ENCODE measurements at places on chromosomes 11 and 22.

- no peak for DNase-seq
Observed at GRCh38 chr11:86052693-86053641, 15.9 kb downstream of the PICALM start.

DNA sequence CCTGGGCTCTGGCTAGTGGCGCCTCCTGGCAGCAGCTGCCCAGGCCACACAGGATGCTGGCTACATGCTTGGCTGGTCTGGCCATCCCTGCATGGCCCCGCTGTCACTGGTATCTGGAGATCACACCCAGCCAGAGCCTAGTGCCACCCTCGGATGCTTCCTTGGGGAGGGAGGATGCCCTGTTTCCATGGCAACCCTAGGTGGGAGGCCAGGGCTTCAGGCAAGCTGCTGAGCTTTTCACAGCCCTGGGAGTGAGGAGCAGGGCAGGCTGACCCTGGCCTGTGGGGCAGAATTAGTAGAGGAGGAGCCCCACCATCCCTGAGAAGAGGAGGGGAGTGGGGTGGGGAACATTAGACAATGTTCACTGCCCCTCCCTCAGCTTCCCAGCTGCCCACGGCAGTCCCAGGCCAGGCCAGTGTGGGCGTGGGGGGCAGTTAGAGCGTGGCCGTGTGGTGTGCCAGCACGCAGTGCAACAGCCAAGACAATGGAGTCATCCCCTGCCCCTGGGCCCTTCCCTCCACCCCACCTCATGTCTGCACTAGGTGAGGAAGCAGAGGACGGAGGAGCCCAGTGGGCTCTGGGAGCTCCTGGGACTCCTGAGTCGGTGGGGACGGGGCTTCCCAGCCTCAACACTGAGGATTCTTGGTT is 50.4 kb downstream of the PARVB start:
- DNase-seq: no peak

- DNase-seq: no peak
Observed at GRCh38 chr11:127133061-127133460, 132.5 kb upstream of the KIRREL3 start.

- DNase-seq: no peak
Observed at GRCh38 chr11:57405271-57405860, 14.9 kb upstream of the PRG2 start.

GRCh38 chr11:125404811-125405790 is 91.0 kb downstream of the FEZ1 start:
- peak; percentile 50 for DNase-seq

DNA sequence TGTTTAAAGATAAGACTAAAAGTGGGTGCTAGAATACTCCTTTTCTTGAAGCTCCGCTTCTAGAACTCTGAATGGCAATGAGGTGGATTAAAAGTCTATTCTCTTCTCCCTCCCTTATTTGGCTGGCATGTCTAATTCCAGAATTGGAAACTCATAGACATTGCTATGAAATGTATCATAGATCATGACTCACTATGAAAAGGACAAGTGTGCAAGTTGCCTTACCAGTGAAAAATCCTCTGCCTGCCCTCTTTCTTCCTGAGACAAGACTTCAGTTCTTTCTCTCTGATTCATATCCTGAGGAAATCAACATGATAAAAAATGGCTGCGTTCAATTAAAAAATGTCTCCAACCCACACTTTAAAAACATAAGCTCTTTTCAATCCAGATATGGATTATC is 73.2 kb upstream of the BLID start:
- DNase-seq: no peak

DNA sequence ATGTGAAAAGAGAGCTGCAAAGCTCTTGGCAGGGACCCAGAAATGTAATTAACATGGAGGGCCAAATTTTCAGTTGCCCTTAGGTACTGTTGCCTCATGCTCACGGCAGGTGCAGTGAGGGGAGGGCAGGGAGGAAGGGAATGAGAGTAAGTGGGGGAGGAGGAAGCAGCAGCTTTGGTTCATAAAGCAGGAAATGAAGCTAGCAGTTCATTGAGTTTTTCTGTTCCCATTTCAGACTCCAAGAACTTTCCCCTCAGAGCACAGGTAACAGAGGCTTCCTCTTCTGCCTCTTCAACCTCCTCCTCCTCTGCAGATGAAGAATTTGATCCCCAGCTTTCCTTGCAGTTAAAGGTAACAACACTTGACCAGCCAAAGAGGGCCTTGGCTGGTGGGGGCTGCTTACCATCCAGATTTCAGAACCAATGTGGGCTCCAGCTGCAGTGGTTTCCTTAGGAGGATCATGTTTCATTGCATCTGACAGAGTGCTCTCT is 57.9 kb upstream of the PARVA start:
- no peak for DNase-seq

DNA sequence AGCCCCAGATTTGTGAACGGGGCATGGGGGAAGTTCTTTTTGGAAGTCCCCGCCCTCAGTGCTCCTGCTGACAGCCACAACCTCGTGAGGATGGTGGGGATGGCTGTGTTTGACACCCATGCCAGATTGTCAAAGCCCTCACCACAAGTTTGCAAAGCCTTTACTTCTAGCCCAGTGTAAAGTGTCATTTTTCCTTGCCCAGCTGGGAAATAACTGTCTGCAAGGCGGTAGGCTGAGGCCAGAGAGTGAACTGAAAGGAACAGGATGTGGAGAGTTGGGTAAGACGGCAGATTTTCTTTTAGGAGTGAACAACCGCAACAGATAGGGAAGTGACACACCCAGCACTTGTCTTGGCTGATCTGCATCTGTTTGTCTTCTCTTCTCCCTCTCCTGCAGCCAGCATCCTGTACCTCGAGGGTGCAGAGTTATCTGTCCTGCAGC is 13.6 kb downstream of the IL17RA start:
- no peak for DNase-seq

- DNase-seq: peak; percentile 14
Observed at GRCh38 chr11:85062659-85063058, 564.5 kb downstream of the DLG2 start.

DNA sequence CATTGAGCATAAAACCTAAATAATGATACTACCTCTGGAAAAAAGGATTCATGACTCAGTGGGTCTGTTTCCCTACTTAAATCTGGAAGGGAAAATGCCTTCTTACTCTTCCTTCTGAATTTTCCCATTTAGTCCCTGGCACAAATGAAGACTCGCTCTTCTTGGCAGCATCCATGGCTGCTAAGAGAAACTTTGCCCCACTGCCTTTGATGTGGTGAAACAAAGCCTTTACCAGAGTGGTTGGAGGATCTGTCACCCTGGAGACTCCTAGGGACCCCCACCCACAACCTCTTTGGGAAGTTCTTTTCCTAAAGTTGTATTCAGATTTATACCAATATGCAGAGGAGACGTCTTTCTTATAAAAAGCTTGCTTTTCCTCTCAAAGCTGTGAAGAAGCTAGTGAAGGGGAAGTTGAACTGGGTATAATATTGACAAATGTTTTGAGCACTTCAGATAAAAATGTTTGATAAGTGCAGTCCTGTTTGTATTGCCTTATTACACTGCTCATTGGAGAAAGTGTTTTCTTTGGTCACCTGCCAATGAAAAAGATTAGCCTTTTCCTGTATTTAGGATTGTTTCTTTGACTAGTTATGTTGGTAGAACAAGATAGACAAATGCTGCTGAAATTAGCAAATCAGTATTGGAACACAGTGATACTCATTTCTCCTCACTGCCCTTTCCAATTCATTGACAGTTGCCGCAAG is 77.3 kb downstream of the ARFGAP2 start:
- DNase-seq: no peak

DNA sequence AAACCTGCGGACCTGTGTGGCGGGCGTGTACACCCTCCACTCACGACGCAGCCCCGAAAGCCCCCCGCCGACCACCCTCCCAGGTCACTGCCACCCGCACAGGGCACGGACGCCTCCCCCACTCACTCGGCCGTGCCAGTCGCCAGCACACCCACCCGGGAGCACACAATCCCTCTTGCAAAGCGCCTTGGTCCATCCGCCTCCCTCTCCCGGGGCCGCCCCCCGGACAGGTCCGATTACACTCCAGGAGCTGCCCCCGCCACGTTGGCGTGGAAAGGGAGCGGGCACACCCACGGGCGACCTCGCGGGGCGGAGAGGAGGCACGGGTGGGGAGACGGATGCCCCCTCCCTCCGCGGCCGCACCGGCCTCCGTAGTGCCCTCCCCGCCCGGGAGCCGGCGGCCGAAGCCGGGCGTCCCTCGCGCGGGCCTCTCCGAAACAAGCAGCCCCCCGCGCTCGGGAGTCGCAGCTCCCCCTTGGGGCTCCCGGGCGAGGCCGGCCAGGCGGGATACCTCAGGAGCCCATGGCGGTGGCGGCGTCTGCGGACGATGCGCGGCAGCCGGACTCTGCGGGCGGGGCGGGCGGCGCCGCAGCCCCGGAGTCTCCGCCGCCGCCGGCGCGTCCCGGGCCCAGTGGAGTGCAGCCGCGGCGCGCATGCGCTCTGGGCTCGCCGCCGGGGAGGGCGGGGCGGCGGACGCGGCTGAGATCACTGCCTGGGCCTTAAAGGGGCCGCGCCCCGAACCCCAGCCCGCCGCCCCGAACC is at the start of gene TMEM184B:
TMEM184B (minus strand) TSS at position 638 of the 762 bp plus-strand sequence. CDS start 25,049 bp downstream, outside the sequence.
- DNase-seq: peak; percentile 86

DNA sequence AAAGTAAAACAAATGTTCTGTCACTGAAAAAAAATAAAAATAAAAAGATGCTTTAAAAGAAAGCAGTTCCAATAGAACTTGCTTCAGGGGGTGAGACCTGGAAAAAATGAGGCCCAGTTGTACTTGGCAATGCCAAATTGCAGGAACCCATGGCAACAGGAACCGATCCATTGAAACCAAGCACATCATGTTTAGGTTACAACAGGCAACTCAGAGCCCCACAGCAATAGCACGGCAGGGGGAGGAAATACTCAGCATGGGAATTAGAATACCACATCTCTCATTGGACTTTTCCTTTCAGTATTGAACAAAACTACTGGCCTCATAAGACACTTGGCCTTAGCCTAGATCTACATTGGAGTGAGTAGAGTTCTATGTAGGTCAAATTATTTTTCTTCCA is 84.3 kb downstream of the MSANTD4 start:
- no peak for DNase-seq

- DNase-seq: no peak
Observed at GRCh38 chr11:94960488-94960887, 12.9 kb downstream of the CWC15 start.

- peak; percentile 77 for DNase-seq
Observed at GRCh38 chr22:30287648-30288418, 1.5 kb downstream of the CASTOR1 start.

DNA sequence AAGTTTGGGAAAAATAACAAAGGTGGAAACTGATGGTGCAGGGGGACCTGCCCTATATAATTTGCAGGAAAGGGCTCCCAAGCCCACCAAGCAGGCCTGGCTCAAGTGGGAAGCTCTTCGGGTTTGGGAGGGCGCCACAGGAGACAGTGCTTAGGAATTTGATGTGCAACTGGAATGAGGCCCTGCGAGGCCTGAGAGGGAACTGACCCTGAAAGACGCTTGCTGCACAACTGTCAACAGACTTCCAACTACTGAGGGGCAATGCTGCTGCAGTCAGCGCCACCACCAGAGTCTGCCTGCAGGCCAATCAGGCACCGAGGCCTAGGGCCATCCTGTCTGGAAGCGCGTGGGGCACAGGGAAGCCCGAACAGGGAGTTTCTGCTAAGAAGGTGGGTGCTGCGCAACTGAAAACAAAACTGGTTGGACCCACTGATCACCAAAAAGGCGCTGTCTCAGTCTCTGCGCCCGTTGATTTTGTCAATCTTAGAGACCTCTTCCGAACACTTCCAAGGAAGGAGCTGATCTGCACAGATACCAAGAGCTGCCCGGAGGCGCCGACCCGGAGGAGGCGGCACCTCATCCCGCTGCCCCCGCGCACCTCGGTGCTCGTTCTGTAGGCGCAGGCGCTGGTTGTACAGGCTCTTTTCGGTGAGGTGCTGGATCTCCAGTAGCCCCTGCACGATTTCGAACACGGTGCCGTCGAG is 667 bp downstream of the DGCR6L start:
- no peak for DNase-seq

GRCh38 chr11:49405743-49406142 is 197.3 kb upstream of the FOLH1 start:
- no peak for DNase-seq

- no peak for DNase-seq
Observed at GRCh38 chr11:91587131-91587530, 637.5 kb upstream of the FAT3 start.

DNA sequence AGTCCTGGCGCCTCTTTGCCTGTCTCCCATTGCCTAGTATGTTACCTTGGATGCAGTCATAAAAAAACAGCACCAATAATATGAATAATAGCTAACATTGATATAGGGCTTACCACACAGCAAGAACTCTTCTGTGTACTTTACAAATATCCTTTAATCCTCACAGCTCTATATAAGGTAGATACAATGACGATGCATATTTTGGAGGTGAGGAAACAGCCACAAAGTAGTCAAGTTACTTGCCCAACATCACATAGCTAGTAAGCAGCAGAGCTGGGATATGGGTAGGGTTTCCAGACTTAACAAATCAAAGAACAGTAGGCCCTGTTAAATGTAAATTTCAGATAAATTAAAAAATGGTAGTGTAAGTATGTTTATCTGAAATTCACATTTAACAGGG is 128.8 kb downstream of the ST3GAL4 start:
- DNase-seq: no peak

DNA sequence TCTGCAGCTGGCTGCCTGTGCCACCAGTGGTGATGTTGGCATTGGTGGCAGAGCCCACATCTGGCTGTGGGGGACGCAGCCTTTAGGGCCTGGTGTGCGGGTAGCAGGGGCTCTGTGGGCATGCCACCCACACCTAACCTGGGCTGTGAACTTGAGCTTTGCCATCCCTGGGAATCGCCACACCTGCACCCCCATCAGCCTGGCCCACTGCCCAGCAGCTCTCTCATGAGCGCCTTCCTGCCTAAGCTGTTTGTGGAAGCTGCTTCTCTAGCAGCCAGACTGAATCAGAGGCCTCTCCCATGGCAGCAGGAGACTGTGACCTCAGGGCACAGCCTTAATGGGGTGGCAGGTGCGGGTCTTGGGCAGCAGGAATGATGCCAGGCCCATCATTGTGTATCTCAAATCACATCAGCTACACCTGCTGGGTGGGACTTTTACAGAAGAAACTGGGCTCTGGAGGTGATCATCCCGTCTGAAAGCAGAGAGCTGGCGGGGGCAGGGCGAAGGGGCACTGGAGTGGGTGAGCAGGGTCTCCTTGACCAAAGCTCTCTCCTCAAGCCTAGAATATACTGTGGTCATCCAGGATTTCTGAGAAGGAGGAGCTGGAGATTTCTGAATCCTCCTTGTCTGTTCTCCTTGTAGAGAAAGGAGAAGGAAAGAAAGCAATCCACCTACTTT is 17.8 kb upstream of the CARS1 start:
- no peak for DNase-seq

DNA sequence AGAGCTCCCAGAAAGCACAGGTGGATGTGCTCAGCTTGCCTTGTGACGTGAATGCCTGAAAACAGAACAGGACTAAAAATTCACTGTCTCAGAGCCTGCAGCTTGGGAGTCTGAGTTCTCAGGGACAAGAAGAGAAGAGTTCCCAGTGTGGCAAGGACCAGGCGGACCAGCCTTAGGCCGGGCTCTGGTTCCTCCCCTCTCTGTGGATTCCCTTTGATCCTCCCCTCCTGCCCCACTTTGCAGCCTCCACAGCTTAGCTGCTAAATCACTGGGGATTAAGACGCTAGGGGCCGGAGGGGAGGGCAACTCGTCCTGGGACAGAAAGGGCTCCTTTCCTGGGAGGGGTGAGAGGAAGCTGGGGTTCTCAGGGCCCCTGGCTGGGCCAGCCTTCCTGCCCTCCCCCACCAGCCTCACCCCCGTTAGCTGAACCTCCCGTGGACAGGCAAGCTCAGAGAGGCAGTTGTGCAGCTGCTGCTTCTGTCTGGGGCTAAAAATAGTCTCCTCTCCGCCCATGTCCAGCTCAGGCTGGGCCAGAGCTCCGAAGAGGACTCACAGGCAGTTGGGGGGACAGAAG is 29.9 kb upstream of the JAM3 start:
- no peak for DNase-seq

- no peak for DNase-seq
Observed at GRCh38 chr11:74896311-74896710, 52.6 kb downstream of the XRRA1 start.

GRCh38 chr22:50148991-50149721 is 21.4 kb upstream of the PANX2 start:
- peak; percentile 69 for DNase-seq
